ENCODE measurements at places on chromosomes 6 and 20. TPM values are rescaled to one million over a fixed set of nuclear protein-coding genes. Genes with fewer than 3 reads are reported as not detected.

DNA sequence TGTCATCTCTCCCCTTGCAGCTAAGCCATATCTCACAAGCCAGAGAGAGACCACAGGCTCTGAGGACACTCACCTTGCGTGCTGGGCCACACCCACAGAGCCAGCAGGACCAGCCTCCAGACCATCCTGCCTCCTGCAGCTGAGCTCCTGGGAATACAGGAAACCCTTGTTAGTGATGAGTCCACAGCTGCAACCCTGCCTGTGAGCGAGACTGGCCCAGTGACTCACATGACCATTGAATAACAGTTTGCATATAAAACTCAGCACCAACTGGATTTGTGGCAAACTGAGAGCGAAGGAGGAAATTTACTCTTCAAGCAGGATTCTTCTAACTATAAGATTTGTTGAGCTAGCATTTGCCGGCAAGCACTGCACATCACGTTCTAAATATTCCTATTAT is 3.0 kb downstream of the THBS2 start:
- no peak for DNase-seq

DNA sequence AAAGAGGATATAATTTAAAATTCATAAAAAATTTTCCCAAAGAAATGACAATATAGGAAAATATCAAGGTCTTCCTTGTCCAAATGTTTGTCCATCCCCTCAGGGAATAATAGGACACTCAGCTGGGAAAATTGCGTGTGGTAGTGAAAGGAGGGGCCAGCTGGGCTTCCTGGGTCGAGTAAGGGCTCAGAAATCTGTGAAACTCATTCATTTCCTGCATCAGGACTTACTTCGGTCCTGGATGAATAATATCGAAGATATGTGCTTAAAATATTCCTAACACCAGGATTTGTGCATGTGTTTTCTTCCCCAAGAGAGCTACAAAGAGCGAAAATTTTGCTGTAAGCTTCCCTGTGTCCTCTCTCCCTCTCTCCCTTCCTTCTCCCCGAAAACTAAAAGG is 118.2 kb upstream of the GJE1 start:
- no peak for DNase-seq

TULP1 gene
- polyA plus RNA-seq, result 1.6 TPM

DNA sequence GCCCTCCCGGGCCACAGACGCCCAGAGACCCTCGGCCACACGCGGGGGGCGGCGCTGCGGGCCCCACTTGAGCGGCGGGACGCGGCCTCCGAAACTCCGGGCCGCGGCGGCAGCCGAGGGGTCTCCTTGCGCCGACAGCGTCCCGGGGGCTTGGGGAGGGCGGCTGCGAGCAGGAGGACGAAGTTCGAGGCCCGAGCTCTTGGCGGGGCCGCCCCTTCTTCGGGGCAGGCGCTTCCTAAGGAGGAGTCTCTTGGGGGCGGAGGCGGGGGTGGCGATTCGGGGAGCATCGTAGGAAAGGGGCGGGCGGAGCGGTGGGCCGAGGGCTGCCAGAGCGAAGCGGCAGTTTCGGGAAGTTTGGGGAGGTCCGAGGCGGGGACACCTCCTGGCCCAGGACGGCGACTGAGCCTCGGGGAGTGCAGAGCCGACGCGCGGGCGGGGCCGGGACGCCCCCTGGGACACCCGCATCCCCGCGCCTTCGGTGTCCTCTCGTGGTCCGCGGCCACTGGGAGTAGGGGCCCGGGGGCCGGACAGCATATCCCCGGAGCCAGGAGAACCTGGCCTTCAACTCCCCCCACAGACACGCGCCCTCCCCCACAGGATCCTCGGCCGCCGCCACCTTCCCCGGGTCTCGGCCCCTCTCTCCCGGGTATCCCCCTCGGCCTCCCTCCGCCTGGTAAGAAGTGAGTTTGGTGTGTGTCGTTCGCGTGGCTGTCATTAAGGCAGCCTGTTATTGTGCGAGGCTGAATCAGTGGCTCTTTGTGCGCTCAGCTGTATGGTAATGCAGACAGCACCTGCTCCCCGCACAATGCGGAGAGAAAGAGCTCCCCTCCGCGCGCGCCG is 613 bp upstream of the DLL1 start:
- DNase-seq, result no peak

Data from renal cortex interstitium (tissue), 15 donors.